ENCODE measurements at places on chromosomes 1 and 21.

- DNase-seq: no peak
These were observed 25.7 kb upstream of the C1orf105 start for GRCh38 chr1:172394811-172395210.

GRCh38 chr1:77631751-77632150, 50.7 kb downstream of the ZZZ3 start:
- DNase-seq: no peak

DNA sequence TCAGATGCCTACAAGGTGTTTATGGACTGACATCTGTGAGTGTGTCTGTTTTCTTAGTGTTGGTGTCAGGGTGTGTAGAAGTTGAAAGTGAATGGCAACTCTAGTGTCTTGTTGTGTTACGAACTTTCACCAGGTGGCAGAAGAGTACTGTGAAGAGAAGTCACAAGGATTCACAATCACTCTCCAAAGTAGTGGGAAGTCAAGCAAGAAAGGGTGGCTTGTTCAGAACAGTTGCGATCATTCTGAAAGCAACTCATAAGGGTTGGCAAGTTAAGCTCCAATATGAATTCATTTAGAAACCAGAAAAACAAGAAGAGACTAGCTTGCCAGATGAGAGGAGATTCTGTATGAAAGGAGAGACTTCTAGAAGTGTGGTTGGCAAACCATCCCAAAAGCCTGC, 86.1 kb downstream of the FASLG start:
- no peak for DNase-seq

DNA sequence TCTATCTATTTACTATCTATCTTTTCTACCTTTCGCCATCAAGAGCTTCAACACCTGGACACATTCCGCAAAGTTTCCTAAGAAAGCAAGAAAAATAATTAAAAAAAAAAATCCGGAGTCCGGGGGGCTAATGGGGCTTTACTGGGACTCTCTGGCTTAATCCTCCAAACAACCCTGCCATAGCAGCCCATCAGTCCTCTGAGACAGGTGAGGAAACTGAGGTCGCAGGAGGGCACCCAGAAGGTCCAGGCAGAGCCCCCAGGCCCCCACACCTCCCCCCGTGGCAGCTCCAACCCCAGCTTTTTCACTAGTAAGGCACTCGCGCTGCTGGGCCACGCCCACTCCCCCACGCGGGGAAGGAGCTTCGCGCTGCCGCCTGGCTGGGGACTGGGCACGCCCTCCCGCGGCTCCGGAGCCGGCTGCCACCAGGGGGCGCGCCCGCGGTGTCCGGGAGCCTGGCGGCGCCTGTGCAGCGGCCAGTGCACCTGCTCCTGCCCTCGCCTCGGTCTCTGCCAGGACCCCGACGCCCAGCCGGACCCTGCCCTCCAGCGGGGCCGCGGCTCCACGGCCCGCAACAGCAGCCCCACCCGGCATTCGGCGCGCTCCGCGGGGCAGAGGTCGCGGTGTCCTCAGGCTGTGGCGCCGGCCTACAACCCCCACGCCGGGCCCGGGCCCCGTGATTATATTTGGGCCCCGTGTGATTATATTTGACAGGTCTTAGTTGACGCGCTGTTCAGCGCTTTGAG, 54.1 kb upstream of the SAMD11 start:
- peak; percentile 66 for DNase-seq

DNA sequence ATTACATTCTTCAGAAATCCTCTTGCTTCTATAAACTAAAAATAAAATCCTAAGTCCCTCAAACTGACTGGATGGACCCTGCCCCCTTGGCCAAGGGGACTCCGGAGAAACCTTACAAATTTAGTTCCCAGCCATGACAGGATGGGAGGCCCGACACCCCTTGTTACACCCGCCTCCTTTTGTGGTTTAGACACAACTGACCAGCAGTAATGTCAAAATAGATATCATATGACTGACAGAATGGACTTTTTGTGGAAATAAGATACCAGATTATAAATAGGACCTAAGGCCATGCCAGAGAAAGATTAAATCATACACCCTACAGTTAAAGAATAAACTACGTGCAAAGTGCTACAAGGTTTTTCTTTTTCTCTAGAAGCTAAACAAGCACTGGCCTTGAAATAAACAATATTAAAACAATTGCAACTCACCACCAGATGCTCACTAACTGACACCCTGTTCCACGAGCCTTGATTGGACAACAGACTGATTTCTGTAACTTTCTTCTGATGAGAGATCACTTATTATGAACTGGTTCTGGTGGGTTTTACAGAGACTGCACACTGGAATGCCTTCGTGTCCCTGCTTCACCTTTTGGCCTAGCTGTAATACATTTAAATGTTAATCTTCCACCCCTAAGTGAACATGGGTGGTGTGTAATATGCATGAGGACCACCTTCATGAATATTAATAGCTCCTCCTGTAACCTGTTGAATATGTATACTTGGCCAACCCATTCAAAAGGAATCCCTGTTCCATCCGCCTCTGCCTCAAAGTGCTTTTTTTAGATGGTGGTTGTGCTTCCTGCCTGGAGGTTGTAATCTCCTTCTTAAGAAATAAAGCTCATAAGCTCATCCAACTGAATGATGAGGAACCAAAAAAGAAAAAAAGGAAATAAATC, 99.6 kb downstream of the ODF2L start:
- no peak for DNase-seq

DNA sequence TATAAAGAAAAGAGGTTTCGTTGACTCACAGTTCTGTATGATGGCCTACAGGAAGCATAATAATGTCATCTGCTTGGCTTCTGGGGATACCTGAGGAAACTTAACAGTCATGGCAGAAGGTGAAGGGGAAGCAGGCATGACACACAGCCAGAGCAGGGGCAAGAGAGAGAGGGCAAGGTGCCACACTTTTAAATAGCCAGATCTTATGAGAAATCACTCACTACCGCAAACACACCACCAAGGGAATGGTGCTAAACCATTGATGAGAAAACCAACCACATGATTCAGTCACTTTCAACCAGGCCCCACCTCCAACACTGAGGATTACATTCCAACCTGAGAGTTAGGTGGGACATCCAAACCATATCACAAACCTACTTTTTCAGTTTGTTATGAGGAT, 245.9 kb upstream of the SGIP1 start:
- DNase-seq: no peak

DNA sequence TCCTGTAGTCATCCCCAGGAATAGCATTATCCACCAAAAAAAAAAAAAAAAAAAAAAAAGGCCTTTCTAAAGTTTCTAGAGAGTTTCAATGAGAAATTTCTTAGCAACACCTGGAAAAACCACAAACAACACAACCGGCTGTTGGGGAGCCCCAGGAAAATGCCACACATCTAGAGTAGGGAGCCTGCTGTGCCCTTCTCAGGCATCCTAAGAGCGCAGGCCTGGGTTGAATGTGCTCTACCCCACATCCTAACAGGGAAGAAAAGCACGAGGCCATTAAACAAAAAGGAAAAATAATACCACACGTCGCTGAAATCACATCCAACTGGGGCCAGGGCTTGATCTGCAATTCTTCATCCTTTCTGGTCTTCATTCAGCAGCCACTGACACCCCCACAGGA, 367.5 kb downstream of the TGFB2 start:
- DNase-seq: no peak

- peak; percentile 64 for DNase-seq
These were observed 20.0 kb downstream of the MEF2D start for GRCh38 chr1:156480411-156481192.

DNA sequence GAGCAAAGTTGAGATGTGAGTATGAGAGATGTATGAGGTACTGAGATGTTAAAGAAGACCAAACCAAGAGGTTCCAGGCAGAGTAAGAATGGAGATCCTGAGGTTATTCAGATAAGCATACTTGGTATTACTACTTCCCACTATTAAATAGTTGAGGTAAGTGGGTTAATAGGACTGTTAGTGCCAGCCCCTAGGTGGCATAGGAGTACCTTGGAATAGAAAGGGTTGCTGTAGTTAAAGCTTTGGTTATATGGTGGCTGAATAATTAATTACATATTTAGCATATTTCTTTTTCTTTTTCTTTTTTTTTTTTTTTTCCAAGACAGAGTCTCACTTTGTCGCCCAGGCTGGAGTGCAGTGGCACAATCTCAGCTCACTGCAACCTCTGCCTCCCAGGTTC, 397.9 kb upstream of the TMPRSS15 start:
- no peak for DNase-seq

DNA sequence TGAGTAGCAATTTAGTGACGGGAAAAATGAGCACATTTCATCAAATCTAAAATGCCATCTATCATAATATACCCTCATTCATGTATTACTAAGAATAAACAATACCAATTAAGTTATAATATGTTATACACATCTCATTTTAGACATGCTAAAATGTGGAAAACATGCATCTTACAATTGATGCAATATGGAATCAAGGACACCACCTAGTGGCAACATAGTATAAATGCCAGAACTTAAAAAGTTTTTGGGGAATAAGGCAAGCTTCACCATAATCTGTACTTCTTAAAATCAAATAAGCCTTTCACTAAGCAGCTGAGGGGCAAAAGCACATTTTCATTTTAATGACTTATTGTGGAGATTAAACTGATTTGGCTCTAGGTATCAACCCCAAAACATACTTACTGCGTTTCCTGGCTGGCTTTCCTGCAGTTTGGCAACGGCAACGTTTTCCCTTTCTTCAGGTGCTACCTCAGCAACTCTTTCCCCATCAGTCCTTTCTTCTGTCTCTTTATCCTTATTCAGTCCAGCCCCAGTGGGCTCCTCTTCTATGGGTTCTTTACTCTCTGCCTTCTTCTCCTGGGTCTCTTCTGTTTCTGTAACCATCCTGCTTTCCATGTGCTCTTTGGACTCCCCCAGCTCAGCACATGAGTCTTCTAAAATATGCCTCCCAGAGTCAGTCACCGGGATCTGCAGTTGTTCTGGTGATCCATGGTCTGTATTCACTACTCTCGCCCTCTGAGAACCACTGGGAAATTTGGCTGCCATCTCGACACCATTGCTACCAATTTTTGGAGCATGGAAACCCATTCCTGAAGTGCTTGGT, 11.4 kb downstream of the SDE2 start:
- no peak for DNase-seq

GRCh38 chr1:231972111-231972445, 345.5 kb downstream of the DISC1 start:
- DNase-seq: no peak

GRCh38 chr1:198519639-198520501, 20.6 kb downstream of the ATP6V1G3 start:
- DNase-seq: no peak

GRCh38 chr1:54814126-54814498, 13.0 kb upstream of the TTC22 start:
- DNase-seq: no peak

DNA sequence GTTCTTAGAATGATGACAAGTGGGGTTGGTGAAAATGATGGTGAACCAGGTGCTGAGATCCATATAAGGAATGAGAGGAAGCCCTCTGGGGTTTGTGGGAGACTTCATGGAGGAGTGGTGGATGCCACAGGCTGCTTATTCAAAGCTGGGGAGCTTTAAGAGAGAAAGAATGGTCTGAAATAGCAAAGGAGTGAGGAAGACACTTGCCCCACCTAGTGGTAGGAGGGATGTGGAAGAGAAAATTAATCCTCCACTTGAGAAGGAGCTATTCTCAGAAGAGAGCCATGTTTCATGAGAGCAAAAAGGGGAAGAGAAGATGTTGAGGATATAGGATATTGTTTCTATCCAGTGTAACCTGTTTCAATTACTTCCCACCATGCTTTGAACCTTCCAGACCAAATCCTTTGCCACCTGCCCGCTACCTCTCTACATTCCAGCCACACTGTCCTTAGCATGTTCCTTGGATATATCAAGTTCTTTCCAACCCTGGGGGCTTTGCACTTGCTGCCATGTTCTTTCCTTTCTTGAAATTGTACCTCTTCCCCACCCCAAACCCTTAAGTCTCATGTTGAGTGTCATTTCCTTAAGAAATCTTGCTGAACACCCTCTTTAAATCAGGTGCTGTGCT, 19.6 kb upstream of the ZNF648 start:
- DNase-seq: no peak

GRCh38 chr1:224212618-224213061, 29.6 kb downstream of the DEGS1 start:
- peak; percentile 47 for DNase-seq

DNA sequence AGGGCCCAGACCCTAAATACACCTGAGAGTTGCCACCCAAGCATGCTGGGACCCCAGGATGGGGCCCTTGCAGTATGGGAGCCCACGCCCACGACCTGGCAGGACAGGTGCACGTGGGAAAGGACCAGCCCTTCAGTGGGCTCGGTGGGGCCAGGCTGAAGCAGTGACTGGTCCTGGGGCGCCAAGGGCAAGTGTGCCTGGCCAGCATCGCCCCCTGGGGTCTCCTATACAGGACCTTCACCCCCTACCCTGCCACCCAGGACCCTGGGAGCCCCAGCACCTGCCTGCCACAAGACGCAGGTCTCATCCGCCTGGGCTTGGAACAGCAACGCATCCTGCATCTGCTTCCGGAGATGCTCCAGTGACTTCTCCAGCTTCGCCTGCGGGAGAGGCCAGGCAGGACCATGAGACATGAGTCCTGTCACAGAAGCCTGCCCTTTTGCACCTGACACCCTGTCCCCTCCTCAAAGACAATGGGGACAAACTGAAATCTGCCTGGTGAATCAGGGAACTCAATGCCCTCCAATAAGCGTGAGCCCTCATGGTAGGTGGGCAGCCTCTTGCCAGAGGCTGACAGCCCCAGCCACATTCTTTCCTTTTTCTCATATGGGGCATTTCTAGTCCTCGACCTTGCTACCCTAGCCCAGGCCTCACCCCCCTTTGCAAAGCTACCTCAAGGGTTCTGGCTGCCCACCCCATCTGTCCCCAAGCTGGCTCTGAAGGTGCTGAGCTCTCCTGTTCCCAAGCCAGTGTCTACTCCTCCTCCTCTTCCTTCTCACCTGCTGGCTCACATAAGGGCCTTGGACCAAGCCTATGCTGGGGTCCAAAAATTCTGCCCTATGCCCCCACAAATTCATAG, 4.6 kb downstream of the TRIM11 start:
- no peak for DNase-seq

DNA sequence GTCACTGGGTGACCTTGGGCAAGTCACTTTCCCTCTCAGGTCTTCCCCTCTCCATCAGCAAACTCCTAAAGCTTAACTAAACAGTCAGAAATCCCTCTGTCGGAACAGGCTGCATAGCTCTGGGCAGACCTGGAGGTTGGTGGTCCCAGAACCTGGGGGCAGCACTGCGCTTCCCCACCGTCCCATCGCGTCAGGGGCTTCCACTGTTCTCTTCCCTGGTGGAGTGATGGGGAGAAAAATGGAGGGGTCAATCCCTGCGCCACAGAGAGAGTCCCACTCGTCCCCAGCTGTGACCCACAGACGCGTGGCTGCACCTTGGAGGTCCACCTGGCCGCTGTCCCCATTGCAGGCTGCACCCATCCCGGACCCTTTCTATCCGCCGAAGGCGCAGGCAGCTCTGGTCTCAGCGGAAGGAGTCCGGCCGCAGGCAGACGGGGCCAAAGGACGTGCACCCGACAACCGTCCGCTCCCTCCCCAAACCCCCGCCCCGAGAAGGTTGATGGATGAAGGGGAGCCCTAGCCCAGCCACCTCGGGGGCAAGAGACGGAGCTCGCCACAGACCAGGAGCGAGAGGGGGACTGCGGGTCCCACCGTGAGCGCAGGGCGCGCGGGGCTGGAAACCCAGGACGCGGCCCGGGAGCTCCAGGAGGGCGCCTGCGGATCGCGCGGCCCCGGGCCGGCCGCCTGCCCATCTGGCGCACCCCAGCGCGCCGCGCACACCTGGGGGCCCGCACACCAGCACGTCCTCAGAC, 588 bp upstream of the WNT3A start:
- peak; percentile 11 for DNase-seq

- no peak for DNase-seq
These were observed 577.7 kb downstream of the MRPL39 start for GRCh38 chr21:25029580-25029979.

All from right hindlimb (tissue), 1 donor.